ENCODE measurements at places on chromosomes 7 and 10.

DNA sequence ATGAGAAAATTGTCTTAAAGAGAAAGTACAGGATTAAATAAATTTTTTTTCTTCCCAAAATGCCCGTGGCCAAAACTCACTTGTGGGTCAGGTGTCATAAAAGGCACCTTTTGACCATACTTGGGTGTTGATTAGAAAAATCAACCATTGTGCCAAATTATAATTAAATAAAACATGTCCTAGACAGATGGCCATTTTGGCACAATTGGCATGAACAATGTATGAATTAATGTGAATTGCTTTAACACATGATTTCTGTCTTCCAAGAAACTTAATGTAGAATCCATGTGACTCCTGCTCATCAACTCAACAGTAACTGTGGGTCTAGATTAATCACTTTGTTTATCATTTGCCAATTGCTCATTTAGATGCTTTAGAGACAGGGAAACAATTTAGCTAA is 64.0 kb downstream of the CSTF2T start:
- no peak for DNase-seq

- DNase-seq, result no peak
Measured at GRCh38 chr10:79023240-79024162, 45.3 kb upstream of the ZMIZ1 start.

DNA sequence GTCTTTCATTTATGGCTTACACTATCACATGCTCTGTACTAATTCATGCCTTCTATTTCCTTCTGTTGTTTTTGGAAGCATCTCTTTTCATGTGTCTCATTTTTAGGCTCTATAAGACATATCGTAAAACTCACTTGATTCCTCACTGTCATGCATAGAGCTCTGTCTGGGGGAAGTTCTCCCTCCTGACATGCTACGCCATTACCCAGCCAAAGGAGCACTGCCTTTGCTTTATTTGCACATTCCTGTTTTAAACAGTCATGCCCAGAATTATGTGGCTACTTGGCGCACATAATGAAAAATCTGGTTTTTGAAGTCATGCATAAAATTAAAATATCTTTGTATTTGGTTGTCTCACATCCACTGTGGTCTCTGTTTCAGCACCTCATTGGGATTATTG is 17.6 kb upstream of the AKR1C3 start:
- DNase-seq, result no peak

- DNase-seq, result peak; percentile 21
Measured at GRCh38 chr10:43607199-43607573, 948 bp downstream of the ZNF485 start.

DNA sequence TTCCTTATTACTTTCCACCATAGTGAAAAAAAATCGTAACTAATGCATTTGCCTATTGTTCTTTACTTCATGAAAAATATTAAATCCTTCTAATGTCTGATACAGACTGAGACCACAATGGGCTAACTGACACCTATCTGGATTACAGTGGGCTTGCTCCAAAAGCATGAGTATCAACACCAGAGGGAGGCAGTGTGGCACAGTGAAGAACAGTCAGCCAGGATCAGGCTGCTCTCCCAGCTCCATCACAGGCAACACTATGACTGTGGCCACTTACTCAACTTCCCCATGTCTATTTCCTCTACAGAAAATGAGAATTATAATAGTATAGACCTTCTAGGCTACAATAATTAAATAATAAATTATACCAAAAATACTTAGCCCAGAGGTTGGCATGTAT is 97.2 kb downstream of the SLC25A13 start:
- peak; percentile 22 for DNase-seq

DNA sequence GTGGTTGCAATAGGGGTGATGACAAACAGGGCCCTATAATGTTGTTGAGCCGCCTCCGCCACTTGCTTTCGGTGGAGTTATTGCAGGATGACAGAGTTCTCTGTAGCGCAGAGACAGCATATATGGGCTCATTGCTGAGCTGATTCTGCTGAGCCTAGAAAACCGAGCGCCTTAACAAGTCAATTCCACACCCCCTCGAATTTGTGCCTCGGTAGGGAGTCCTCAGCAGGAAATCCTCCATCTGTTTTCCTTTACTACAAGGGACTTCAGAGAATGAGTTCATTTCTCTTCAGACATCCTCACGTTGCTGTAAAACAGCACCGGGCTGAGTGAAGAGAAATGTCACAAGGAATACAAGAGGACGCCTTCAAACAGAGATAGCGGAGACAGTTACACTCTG is 90.7 kb upstream of the KIAA1217 start:
- DNase-seq, result no peak

- no peak for DNase-seq
Measured at GRCh38 chr7:132980402-132980801, 101.5 kb downstream of the CHCHD3 start.

- DNase-seq, result no peak
Measured at GRCh38 chr7:454356-455109, 65.1 kb downstream of the PDGFA start.

GRCh38 chr7:24444666-24445440 is 128.4 kb upstream of the PALS2 start:
- DNase-seq, result no peak

- no peak for DNase-seq
Measured at GRCh38 chr10:12780634-12781601, 220.6 kb downstream of the CCDC3 start.

DNA sequence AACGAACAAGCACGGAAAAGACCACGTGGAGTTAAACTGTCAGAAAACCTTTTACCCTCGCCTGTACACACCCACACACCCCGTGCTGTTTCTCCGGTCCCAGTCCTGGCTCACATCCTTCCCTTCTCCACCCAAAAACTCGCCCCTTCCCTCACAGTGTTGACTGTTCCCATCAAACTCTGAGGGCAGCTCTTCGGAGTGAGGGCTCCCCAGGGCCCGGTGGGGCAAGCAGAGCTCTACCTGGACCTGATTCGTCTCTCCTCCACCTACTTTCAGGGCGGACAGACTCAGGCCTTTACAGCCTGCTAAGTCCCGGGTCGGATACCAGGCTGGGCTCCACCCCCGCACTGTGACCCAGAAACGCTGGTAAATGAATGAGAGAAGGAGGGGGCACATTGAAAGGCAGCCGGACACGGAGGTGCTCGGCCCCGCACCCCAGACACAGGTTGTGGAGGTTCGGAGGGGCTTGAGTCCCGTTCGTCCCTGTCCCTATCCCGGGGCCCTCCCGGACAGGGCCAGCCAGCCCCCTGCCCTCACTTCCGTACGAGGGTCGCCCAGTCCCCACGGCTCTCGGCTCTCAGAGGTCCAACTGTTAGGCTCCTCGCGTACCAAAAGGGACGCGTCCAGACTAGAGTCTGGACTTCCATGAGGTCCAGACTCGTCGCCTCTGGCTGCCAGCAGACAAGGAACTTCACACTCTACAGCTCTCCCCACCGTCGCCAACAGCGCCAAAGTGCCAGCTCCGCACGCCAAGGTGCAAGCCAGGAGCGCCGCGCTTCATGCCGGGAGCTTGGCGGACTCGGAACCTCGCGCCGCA is 31.7 kb upstream of the ASL start:
- no peak for DNase-seq

GRCh38 chr10:3292636-3293035 is 120.1 kb upstream of the PITRM1 start:
- DNase-seq, result no peak

DNA sequence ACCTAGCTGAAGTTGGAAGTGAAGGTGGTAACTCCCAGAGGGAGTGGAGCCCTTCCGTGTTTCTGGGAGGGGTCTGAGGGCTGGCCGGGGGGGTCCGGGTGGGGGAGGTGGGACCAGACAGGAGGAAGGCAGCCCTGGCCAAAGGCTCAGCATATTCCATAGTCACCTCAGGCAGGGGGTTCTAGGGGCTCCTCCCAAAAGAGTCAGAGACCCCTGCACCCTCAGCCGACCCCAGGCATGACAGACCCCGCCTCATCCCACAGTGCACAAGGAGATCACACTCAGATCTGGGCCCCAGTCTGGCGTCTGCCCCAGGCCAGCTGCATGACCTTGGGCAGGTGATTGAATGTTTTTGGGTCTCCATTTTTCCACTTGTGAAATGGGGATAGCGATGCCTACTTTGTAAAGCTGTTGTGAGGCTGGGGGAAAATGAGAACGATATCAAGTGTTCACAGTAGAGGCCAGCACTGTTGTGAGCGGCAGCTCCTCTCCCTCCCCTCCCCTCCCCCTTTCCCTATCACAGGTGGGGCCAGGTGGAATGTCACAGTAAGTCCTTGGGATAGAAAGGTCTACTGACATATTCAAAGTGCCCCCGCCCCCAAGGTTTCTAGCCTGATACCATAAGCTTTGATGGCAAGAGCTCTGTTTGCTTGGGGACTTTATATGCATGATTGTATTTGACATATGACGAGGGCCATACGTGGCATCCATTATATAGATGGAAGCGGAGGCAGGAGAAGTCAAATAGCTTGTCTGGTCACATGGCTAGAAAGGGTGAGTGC is 33.3 kb downstream of the DNAJB12 start:
- DNase-seq, result no peak

- DNase-seq, result no peak
Measured at GRCh38 chr7:54330216-54330800, 211.9 kb upstream of the VSTM2A start.
